ENCODE measurements at places on chromosomes 2 and 18. TPM values are rescaled to one million over a fixed set of nuclear protein-coding genes. Genes with fewer than 3 reads are reported as not detected.
A peak's percentile ranks its signal among the peaks of the same experiment; 100 is the strongest.

Gene GALR1
- polyA plus RNA-seq: not detected

Gene CLIP4
- polyA plus RNA-seq: 32.7 TPM

Gene PROKR1
- polyA plus RNA-seq: not detected

DNA sequence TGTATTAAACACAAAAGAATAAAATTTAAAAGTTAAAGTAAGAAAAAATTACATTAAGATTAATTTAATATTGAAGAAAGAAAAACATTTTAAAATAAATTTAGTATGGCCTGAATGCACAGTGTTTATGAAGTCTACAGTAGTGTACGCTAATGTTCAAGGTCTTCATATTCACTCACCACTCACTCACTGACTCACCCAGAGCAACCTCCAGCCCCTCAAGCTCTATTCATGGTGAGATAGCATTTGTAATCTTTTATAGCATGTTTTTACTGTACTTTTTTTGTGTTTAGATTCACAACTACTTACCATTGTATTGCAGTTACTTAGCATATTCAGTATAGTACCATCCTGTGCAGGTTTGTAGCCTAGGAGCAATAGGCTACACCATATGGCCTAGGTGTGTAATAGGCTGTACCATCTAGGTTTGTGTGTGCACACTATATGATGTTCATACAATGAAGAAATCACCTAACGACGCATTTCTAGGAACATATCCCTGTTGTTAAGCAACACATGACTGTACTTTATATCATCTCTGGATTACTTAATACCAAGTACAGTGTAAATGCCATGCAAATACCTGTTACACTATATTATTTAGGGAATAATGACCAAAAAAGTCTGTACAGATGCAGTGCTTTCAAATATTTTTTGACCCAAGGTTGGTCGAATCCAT, 144.0 kb upstream of the IL1R2 start:
- peaks cover under 1% of the 10 kb centered on the region for H3K4me1 ChIP-seq
- H3K27me3 ChIP-seq: no peaks in the 10 kb centered on the region
- DNase-seq: no peak
- no peak overlapping the region for H3K4me3 ChIP-seq
- H3K27ac ChIP-seq: no peak overlapping the region

GRCh38 chr2:5374762-5375161, 317.4 kb upstream of the SOX11 start:
- H3K4me1 ChIP-seq: no peaks in the 10 kb centered on the region
- H3K36me3 ChIP-seq: peaks cover 4% of the 10 kb centered on the region
- H3K27ac ChIP-seq: no peak overlapping the region
- DNase-seq: no peak

DNA sequence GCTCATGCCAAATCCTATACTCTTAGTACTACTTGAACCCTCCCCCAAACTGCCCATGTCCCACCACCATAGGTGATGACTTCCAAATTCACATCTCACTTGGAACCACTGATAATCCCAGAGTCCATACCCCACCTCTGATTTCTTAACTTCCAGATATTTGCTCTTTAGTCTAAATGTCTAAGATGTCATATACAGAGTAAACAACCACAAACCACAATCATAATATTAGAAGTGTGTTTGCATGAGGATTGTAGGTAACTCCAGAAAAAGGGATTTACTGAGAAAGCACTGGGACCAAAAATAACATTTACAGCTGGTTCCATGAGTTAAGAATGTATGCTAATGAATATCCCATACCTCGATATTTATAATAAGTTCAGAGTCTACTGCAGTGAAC, 146.2 kb downstream of the ZNF385B start:
- no peaks in the 10 kb centered on the region for H3K36me3 ChIP-seq
- no peaks in the 10 kb centered on the region for H3K27me3 ChIP-seq
- no peak for DNase-seq
- H3K27ac ChIP-seq: no peak overlapping the region
- no peaks in the 10 kb centered on the region for H3K4me1 ChIP-seq

DNA sequence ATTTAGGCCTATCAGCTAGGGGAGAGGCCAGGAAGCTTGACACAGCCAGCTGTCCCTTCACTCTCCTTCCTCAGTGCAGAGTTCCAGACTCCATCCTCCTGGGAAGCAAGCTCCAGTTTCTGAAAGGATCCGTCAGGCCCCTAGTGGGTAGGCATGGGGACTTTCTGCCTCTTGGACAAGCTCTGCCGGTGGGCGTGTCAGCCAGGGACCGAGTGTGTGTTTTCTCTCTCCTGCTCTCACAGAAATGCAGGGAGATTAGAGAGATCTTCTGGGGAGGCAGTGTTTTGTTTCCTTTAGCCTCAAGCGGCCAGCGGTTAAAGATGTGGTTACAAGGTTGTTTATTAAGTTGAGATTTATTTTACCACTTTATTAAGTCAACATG, 29.9 kb upstream of the OTOS start:
- peaks cover 4% of the 10 kb centered on the region for H3K27me3 ChIP-seq
- DNase-seq: no peak
- no peak overlapping the region for H3K4me3 ChIP-seq
- no peak overlapping the region for H3K27ac ChIP-seq

- no peaks in the 10 kb centered on the region for H3K4me1 ChIP-seq
- DNase-seq: no peak
- H3K36me3 ChIP-seq: no peaks in the 10 kb centered on the region
These were observed 20.1 kb downstream of the CTLA4 start for GRCh38 chr2:203887677-203888076.

DNA sequence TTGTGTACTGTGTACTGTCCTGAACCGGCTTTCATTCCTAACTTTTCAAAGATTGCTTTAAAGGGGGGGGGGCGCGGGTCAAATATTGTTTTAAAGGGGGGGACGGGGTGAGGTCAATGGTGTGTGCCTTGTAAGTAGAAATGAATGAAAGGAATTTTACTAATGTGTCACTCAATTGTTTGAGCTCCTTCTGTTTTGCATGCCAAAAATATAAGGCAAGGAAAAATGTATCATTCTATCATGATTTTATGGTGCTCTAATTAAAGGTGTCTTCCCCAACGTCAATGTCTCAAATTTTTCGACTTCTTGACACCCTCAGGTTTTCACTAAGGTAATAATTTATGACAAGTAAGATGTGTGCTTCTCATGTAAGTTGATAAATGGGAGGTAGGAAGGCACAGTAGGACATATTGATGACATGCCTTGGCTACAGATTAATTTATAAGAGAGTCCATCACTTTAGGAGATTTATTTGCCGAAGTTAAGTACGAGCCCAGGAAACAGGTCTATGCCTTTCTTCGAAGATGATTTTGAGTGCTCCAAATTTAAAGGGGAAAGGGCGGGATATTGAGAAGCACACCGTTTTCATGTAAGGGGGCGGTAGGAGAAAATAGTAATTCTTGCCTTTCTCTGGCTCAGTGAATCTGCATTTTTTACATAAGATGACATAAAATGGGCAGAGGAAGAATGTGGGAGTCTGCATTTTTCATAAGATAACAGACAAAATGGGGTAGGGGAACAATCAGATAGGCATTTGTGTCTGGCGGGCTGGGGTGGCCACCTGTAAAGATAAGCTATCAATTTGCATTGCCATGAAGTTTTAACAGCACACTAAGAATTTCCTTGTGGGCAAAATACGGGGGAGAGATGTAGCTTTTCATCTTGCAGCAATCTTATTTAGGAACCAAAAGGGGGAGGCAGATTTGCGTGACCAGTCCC, 1.2 kb upstream of the TRAPPC8 start:
- H3K4me1 ChIP-seq: peaks cover 47% of the 10 kb centered on the region
- peak overlapping the region; percentile 98 for H3K4me3 ChIP-seq

DNA sequence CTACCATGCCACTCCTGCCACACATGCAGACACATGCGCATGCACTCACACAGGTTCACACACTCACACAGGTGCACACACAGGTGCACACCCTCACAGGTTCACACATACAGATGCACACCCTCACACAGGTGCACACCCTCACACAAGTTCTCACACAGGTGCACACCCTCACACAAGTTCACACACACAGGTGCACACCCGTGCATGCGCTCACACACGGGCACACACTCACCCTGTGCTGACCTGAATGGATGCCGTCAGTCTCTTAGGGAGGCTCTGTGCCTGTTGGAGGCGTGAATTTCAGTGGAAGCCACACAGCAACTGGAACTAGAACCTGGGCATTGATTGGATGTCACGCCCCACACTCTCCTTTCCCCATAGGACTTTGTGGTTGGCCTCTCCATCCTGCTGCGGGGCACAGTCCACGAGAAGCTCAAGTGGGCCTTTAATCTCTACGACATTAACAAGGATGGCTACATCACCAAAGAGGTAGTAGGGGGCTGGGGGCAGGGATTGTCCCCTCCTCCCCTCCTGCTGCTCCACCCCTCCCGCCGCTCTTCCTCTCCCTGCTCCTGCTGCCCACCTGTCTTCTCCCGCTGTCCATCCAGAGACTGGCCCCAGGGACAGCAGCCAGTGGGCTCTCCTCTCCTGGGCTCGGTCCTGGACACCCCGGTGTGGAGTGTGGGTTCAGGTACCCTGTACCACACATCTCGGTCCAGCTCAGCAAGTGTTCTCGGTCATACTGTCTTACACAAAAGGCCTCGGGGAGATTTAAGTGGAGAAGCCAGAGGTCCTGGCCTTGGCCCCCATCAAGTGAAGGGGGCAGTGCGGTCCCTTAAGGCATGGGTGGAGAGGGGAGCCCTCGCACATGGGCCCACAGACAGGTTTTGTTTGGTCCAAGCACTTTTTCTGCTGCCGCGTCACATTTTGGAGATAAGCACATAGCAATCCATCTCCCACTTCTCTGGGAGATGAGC, 21.0 kb upstream of the FAHD2A start:
- no peak overlapping the region for H3K4me3 ChIP-seq
- H3K36me3 ChIP-seq: no peaks in the 10 kb centered on the region
- H3K4me1 ChIP-seq: no peaks in the 10 kb centered on the region
- H3K27ac ChIP-seq: no peak overlapping the region
- DNase-seq: no peak

- H3K4me1 ChIP-seq: no peaks in the 10 kb centered on the region
- H3K36me3 ChIP-seq: peaks cover 3% of the 10 kb centered on the region
- H3K4me3 ChIP-seq: no peak overlapping the region
- no peak overlapping the region for H3K27ac ChIP-seq
These were observed 98.5 kb downstream of the TACR1 start for GRCh38 chr2:75100801-75101151.

GRCh38 chr2:27721884-27722485, 49.5 kb upstream of the MRPL33 start:
- H3K27me3 ChIP-seq: peaks cover 5% of the 10 kb centered on the region
- H3K36me3 ChIP-seq: no peaks in the 10 kb centered on the region
- peaks cover 2% of the 10 kb centered on the region for H3K4me1 ChIP-seq
- no peak overlapping the region for H3K27ac ChIP-seq
- no peak overlapping the region for H3K4me3 ChIP-seq

- no peaks in the 10 kb centered on the region for H3K36me3 ChIP-seq
- H3K27me3 ChIP-seq: no peaks in the 10 kb centered on the region
- H3K27ac ChIP-seq: no peak overlapping the region
- no peak for DNase-seq
- no peaks in the 10 kb centered on the region for H3K4me1 ChIP-seq
These were observed 1038.3 kb downstream of the DPP10 start for GRCh38 chr2:115480741-115481140.

- no peak for DNase-seq
- no peaks in the 10 kb centered on the region for H3K4me1 ChIP-seq
- no peak overlapping the region for H3K27ac ChIP-seq
- H3K27me3 ChIP-seq: no peaks in the 10 kb centered on the region
- H3K4me3 ChIP-seq: no peak overlapping the region
These were observed 759.9 kb downstream of the SATB2 start for GRCh38 chr2:198697794-198698193.

DNA sequence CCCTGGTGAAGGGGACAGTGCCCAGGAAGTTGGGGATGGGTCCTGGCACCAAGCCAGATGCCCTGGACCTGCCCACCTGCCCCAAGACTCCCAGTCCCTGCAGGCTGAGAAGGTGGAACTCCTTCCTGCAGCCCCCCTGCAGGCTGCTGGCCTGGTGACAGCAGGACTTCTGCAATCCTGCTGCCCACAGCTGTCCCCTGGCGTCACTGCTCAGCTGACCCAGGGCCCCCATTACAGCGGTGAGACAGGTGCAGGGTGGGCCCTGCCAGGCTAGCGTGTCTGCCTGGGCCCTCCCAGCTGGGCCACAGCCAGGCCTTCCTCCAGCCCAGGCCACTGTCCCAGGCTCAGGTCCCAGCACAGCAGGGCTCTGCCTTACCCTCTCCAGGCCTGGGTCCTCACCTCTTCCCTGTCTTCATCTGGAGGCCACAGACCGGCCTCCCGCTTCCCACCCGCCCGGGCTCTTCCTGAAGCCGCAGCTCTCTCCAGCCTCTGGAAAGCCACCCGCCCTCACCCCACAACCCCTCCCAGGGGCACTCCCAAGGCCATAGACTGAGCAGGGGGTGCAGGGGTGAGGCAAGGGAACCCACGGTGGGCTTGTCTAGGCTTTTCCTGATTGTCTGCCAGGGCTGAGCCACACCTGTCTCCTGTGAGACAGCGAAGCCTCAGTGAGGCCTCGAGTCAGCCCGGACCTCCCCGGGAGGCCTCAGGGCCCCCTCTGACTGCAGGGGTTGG, 8.8 kb upstream of the ERFE start:
- no peak for DNase-seq
- no peaks in the 10 kb centered on the region for H3K4me1 ChIP-seq
- H3K27me3 ChIP-seq: peaks cover 2% of the 10 kb centered on the region
- no peaks in the 10 kb centered on the region for H3K36me3 ChIP-seq
- H3K27ac ChIP-seq: no peak overlapping the region
- H3K4me3 ChIP-seq: no peak overlapping the region

GRCh38 chr2:12131975-12132374, 385.5 kb downstream of the LPIN1 start:
- no peak overlapping the region for H3K4me3 ChIP-seq
- peaks cover 2% of the 10 kb centered on the region for H3K27me3 ChIP-seq
- H3K27ac ChIP-seq: no peak overlapping the region

GRCh38 chr2:172253190-172254052, 150.7 kb upstream of the DLX2 start:
- H3K27me3 ChIP-seq: peaks cover 4% of the 10 kb centered on the region
- H3K4me3 ChIP-seq: no peak overlapping the region
- DNase-seq: no peak
- H3K36me3 ChIP-seq: no peaks in the 10 kb centered on the region
- H3K27ac ChIP-seq: no peak overlapping the region
- peaks cover 18% of the 10 kb centered on the region for H3K4me1 ChIP-seq

DNA sequence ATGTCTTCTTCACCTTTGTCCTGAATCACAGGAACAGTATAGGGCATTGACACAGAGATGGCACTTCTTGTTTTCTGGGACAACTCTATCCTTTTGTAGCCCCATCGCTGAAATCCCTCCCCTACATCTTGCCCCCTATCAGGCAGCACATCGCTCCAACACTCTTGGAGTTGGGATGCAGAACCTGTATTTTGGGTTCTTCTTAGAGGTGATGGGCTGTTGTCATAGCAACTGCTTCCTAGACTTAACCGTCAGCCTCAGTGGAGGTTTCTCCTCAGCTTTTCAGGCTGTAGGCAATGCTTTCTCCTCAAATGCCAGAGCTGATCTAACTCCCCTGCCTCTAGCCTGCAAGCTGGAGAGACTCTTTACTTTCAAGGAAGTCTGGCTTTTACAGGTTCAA, 99.9 kb upstream of the SPRED2 start:
- no peak overlapping the region for H3K4me3 ChIP-seq
- H3K36me3 ChIP-seq: no peaks in the 10 kb centered on the region
- no peak for DNase-seq
- H3K27ac ChIP-seq: no peak overlapping the region
